ENCODE measurements at places on chromosomes 5 and 9.

DNA sequence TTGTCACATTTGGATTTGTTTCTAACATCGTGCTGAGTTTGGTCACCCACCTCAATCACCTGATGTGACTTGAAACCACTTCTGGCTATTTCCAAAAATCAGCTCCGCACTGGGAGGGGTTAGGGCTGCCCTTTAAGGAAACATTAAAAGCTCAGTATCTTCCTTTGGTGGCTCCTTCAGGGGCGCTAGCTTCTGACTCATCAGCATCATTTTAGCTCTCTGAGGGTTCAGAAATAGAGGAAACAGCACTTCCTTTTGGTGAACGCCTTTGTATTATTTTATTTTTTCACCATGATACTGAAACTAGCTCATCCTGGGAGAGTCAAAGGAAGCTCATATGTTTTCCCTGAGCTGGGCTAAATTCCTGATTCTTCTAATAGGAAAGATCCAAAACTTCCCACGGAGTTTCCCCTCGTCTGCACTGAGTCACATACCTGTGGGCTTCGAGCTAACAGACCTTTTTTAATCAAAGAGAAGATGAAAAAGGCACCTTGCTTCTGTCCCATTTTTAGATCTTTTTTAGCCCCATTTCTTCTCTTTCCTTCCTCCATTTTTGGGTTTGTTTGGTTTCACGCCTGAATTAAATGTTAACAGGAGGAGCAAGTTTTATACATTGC, 48.2 kb downstream of the ROPN1L start:
- DNase-seq, result no peak

GRCh38 chr9:83744206-83744605, 36.4 kb upstream of the UBQLN1 start:
- no peak for DNase-seq

DNA sequence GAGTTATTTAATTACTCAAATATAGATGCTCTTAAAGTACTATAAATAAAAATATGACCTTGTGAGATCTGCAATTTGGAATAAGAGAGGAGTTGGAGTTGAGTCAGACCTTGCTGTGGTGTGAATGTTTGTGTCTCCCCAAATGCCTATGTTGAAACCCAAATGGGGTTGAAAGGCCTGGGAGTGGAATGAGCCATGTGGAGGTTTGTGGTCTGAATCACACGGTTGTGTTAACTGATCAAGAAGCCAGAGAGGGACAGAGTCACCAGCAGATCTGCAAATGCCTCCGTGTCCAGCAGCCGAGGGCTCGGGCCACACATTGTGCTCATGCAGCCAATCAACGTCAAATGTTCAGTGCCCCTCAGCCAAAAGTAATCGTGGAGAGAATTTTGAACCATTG, 404.4 kb downstream of the ICE1 start:
- DNase-seq, result no peak

DNA sequence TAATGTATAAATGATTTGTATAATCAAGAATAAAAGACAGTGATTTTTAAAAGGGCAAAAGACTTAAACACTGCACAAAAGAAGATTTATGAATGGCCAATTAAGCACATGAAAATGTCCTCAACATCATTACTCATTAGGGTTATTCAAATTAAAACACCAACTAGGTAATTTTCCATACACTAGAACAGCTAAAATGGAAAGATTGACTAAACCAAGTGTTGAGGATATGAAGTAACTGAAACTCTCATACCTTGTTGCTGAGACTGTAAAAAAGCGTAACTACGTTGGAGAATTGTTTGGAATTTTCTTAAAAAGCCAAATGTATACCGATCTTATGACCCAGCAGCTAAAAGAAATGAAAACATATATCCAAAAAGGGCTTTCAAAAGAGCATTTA, 144.9 kb downstream of the SGCD start:
- no peak for DNase-seq

Data from activated CD4-positive, CD25-positive, alpha-beta regulatory T cell treated with anti-CD3 and anti-CD28 coated beads, Interleukin-2, amount 50 U/mL, for 16 hours (primary cell).